ENCODE measurements at places on chromosomes 6 and 20.
A peak's percentile ranks its signal among the peaks of the same experiment; 100 is the strongest.

DNA sequence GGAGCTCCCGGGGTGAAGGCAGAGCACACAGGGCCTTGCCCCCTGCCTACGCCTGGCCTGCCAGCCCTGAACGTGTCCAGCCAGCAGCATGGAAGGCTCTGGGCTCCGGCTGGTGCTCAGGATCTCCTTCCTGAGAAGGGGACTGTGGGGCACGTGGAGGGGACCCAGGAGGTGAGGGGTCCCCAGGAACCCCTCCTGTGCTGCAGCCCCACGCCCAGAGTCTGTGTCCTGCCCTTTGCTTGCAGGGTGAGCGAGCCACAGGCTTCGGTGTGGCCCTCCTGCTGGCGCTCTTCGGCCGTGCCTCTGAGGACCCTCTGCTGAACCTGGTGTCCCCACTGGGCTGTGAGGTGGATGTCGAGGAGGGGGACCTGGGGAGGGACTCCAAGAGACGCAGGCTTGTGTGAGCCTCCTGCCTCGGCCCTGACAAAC, 22.3 kb downstream of the NPEPL1 start:
- no peak for DNase-seq

- no peak for DNase-seq
Observed at GRCh38 chr6:128493877-128494276, 26.5 kb downstream of the PTPRK start.

GRCh38 chr6:17905611-17906592, 81.5 kb downstream of the KIF13A start:
- peak; percentile 64 for DNase-seq

GRCh38 chr6:85321906-85322305, 128.0 kb upstream of the NT5E start:
- no peak for DNase-seq

- no peak for DNase-seq
Observed at GRCh38 chr6:166235666-166236292, 68.1 kb upstream of the TBXT start.

DNA sequence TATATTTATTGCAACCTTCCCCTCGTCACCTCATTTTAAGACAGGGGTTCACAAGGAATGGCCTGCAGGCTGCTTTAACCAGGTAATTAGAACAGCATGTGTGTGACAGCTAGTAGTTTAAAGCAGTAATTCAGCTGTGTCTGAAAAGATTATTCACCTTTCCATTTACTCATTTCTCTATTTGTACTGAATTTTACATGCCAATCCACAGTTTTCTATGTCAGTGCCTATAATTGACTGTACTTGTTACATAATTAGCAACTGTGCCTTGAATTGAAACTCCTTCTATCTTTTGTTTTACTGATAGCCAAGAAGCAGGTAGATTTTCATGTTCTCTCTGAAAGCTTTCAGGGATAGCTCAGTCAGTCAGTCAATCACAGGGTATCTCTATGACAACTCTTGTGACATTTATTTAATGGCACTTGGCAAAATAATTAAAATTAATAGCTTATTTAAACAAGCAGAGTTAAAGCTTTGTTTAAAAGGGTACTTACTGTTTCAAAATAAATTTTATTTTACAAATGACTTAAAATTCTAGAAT, 214.0 kb downstream of the ZFAND3 start:
- no peak for DNase-seq

- no peak for DNase-seq
Observed at GRCh38 chr20:8208226-8208625, 76.2 kb downstream of the PLCB1 start.

DNA sequence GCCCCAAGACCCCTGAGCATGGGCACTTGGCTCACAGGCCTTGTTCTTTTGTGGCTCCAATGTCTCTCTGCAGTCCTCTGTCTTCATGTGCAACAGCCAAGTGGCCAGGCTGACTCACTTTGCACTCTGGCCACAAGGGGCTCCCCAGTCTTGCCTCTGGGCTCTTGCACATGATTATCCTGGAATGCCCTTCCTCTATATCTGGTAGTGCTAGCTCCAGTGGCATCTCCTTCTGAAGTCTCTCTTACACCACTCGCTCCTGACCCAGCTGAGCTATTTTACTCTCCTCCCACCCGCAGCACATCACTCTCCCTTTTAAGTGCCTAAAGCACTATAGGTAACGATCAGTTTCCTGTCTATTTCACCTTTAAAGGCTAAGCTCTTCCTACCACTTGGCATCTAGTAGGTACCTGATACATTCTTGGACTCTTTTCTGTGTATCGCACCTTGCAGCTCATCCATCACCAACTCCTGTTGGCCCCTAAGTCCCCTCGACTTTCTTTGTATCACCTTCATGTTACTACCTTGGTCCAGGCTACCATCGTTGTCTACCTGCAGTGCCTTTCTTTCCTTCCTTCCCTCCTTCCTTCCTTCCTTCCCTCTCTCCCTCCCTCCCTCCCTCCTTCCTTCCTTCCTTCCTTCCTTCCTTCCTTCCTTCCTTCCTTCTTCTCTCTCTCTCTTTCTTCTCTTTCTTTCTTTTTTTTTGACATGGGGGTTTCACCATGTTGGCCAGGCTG, 211.9 kb upstream of the RNF24 start:
- peak; percentile 62 for DNase-seq

- DNase-seq: peak; percentile 10
Observed at GRCh38 chr6:113694278-113695077, 162.7 kb upstream of the MARCKS start.

GRCh38 chr6:114611696-114612095, 268.9 kb upstream of the HS3ST5 start:
- no peak for DNase-seq

GRCh38 chr6:37024656-37025337, 19.3 kb downstream of the FGD2 start:
- DNase-seq: peak; percentile 49

DNA sequence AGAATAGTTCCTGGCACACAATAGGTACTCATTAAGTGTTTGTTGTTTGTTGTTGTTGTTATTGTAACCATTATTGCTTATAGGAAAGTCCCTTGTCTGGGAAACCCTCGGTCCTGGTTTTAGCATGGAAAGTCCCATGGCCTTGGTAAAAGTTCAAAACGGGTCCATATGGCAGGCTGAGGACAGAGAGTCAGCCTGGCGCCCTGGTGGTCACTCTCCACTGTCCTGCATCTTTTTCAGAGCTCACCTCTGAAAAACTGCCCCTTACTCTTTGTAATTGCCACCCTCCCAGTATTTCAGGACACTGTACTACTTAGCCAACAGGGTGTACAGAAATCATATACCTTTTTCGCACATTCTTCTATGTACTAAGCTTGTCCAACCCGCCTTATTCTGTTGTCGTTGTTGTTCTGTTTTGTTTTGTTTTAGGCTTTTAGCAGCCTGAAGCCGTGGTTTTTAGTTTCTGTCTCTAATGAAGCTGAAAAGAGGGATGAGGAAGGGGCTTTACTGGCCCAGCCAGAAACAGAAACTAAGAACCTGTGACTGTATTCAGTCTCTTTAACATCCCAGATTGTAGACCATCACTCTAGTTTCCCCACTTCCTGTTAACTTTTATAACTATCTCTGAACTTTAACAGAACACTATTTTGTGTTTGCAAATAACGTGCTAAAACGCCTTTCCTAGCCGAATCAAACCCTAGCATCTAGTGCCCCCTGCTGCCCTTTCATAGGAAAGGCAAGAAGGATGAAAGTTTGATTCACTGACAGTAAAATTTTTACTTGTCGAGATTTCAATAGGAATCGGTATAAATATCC, 7.6 kb upstream of the TMEM14A start:
- peak; percentile 67 for DNase-seq

GRCh38 chr6:124795643-124796463, 166.4 kb upstream of the RNF217 start:
- DNase-seq: no peak

GRCh38 chr6:117518870-117519269, 36.4 kb downstream of the DCBLD1 start:
- no peak for DNase-seq

DNA sequence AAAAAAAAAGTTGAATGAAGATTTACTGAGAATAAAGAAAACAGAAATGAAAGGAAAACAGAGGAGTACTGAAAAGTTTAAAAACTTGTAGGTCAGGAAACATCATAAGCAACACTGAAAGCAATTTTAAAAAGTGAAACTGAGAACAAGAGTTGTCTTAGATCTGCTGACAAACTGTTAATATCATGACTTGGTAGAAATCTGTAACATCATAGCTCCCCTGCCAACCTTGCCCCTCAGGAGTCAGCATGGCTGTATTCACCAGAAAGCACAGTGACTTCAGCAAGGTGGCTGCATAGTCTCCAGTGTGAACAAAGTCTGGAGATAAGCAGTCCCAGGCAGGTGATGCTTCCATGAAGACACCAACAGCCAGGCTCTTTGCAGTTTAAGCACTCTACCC, 5.3 kb downstream of the NAA20 start:
- DNase-seq: no peak

DNA sequence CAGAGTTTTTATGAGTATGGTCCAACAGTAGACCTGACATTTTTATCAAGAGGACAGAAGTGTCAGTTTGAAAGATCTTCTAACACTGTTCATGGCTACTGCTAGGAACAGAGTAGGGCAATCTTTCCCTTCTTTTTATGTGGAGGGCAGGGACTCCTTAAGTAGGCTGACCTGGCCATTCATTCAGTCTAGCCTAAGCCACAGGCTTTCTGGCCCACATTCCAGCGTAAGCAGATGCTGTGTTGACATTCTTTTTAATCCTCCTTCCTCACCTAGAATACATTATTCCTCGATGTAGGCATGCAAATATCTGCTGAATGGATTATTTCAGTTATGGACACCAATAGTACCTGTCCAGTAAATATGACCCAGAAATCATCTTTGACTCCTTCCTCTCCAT, 188.3 kb downstream of the ATXN1 start:
- no peak for DNase-seq

- no peak for DNase-seq
Observed at GRCh38 chr6:137496909-137497720, 2.9 kb upstream of the OLIG3 start.

- DNase-seq: no peak
Observed at GRCh38 chr6:4531406-4531805, 244.8 kb upstream of the CDYL start.

GRCh38 chr20:42399802-42400201, 781.6 kb upstream of the CHD6 start:
- DNase-seq: no peak

- DNase-seq: no peak
Observed at GRCh38 chr6:154611847-154612246, 101.4 kb upstream of the CNKSR3 start.

GRCh38 chr20:46022411-46023147, 6.4 kb upstream of the SLC12A5 start:
- no peak for DNase-seq

DNA sequence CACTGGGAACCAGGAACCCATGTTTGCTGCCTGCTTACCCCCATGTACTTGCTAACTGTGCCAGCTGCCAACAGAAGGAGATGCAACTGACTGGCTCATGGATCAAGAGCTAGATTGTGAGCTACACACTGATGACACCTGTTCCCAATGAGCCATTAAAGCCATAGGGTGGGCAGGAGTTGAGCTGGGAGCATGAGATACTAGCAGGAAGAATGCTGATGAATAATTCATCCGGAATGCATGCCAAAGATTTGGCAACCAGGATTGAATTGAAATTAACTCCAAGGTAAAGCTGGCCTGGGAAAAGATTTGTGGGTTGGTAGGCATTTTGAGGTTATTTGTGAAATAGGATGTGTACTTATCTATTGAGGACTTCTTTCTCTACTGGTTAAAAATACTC, 631.1 kb downstream of the KIF16B start:
- DNase-seq: peak; percentile 13

DNA sequence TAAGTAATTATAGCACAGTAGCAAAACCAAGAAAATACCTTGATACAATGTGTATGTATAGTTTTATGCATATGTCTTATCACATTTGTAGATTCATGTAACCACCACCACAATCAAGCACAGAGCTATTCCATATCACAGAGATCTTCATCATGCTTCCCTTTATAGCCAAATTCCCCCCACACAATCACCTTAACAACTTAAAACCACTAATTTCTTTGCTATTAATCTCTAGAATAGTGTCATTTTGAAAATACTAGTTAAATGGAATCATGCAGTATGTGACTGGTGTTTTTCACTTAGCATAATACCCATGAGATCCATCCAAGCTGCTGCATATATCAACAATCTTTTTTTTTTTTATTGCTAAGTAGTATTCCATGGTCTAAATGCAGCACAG, 8.2 kb downstream of the HLA-DRA start:
- no peak for DNase-seq

DNA sequence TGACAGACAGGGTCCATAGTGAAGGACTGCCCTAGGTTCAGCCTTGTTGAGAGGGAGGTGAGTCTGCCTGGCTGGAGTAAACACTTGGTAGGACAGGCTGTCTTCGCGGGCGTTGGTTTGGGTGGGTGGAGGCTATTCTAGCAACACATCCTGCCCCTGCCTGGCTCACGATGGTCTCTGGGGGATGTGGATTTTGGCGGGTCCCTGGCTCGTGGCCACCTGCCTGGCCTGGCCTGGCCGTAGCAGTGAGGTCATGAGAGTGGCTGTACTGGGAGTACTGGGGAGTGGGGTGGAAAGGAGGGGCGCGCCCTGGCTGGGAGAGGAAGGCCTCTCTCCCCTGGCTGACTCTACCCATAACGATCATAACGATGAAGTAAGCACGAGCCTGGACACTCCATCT, 30.2 kb upstream of the MRPS18A start:
- no peak for DNase-seq

DNA sequence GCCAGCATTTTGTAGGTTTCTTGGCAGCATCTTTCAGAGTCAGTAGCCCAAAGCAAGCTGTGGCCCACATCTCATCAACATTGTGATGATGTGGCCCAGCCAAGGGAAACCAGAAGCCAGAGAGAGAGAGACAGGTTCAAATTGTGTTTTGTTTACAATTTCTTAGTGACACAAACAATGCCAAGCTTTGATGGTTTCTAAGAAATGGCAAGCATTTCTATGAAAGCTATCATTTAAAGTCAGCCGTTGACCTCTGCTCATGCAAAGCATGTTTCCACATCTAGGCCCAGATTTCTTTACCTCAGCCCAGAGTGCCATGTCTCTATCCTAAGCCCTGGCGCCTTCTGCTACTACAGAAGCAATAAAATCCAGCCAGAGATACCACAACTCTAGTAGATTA, 32.9 kb downstream of the GCM1 start:
- DNase-seq: no peak

GRCh38 chr6:16950302-16950701, 151.5 kb upstream of the STMND1 start:
- DNase-seq: no peak

DNA sequence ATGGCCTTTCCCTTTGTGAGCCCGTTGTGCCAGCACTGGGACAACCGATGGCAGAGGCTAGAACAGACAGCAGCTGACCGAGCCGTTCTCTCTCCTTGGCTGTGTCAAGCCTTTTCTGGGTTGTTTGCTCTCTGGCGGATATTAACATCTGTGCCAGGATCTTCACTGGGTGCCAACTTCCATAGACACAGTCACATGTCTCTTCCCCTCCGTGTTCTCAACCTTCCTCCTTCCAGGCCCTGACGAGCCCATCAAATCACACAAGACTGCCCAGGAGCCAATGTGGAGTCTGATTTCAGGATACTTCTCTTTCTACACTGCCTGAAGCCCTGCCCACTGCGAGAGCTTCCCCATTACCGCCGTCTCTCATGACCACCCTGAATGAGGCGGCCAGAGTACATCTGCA, 111.0 kb upstream of the RALGAPA2 start:
- no peak for DNase-seq

GRCh38 chr6:36204068-36204753, 7.7 kb downstream of the BRPF3 start:
- no peak for DNase-seq
